ENCODE measurements at places on chromosomes 16 and 17. TPM values are rescaled to one million over a fixed set of nuclear protein-coding genes. Genes with fewer than 3 reads are reported as not detected.

DNA sequence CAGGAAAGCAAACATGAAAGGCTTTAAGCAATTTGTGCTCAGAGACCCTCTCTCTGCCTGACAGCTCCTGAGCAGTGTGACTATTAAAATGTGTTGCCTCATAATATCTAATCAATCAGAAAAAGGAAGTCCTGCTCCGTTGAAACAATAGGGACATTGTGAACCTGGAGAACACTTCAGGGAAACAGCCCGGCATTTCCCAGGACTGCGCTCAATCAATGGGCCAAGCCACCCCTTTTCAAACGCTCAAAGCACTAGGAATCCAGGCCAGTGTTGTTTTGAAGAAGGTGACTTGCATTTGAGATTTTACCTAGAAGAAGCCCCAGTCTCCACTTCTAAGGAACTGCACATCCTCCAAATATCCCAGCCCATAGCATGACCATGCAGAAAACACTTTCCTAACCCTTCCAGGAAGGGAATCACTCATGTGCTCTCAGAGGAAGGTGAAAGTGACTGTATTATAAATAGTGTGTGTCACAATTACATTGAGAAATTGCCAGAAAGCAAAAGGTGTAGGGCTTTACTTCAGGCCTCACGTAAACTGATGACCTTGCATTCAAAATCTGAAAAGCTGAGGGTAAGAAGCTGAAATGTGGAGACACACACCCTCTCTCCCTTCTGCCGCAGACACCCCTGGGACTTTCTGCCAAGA is 19.4 kb downstream of the CDRT4 start:
- no peak for DNase-seq

DNA sequence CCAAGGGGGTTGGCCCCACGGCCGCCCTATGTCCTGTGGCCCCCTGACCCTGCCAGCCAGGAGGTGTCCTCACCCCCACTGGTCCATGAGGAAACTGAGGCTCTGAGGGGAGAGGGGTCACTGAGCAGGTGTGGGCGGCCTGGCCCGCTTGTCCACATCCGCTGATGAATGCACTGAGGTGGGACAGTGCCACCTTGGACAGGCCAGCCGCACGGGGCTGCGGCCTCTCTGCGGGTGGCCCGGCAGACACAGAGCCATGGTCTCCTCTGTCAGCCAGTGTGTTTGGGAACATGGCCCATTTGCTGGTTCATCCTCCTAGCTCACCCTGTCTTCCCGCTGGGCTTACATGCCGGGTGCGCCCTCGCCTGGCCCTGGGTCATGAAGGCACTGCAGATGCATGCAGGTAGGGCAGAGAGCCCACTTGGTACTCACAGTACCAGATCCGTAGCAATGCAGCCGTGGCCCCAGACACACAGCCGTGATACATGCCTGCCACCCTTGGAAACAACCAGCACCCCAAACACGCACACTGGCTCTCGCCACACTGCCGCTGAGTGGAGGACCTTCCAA is 93.9 kb downstream of the ENGASE start:
- no peak for DNase-seq

- DNase-seq, result no peak
These were observed 17.1 kb downstream of the MPP2 start for GRCh38 chr17:43890240-43890639.

DNA sequence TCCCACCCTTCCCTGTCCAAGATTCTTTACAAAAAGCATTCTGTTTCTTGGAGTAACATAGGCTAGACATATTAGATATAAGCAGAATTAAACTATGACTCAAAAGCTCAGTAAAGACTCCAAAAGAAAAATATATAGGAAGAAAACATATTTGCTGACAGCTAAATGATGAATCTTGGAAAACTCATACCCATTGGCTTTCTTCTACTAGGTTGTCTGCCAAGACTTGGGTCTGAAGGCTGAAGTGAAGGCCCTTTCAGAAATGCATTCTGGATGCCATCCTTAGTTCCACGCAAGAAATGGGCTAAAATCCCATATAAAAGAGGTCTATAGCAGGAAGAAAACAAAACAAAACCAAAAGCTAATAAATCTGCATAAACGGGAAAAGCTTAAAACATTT is 15.1 kb downstream of the CEP20 start:
- DNase-seq, result no peak

DNA sequence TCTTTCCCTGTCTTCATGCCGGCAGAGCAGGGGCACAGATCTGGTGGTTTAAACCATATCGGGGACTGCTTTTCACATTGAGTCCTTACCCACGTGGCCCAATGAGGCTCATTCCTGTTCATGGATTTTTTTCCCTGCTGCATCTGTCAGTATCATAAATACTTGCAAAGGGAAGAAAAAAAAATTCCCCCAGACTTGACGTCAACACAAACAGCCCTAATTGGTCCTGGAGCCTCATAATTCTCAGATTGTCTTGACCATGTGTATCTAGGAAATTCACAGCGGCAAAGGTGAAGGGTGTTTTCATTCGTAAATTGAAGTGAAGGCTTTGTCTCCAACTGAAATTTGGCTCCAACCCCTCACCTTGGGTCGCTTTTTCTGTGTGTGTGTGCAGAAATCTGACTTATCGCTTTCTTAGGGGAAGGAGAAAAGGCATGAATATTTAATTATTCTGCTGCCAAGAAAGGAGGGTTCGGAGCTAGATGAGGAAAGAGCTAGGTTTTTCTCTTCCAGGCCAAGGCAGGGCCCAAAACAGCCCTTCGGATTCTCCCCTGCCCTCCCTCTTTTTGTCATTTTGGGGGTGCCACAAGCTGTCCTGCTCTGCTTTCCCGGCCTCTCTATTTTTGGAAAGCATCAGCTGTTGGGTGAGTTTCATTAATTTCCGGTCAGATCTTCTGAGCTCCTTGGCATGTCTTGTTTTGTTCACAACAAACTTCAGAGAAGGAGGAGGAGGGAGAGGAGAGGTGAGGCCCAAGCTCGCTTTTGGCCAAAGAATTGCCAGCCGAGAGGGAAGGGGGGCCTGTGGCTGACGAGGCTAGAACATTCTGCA is 17.8 kb upstream of the CIBAR2 start:
- DNase-seq, result no peak

DNA sequence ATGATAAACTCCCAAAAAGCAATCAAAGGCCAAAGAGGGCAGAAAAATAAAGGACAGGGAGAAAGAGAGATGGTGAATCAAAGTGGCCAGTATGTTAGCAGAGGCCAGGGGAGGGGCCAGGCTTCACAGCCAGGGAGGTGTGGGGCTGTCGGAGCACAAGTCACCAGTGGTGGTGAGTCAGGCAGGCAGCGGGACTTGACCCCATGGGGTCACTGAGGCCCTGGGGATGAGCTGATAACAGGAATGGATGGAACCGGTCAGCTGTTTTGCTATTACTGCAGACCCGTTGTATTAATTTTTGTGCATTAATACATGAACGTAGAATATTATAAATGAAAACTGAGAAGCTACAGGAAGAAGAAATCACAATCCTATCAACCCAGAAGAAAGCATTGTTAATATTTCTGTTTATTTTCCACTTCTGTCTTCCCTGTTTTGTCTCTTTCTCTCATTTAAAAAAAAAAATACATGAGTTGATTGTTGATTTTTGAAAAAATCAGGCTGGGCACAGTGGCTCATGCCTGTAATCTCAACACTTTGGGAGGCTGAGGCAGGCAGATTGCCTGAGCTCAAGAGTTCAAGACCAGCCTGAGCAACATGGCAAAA is 106.9 kb downstream of the SOCS1 start:
- no peak for DNase-seq

- DNase-seq, result no peak
These were observed 9.7 kb downstream of the RPA1 start for GRCh38 chr17:1839516-1839915.

GRCh38 chr16:887846-888245 is 82.9 kb downstream of the LMF1 start:
- no peak for DNase-seq

GRCh38 chr16:46900455-46901235 is 16.5 kb downstream of the GPT2 start:
- DNase-seq, result no peak

GRCh38 chr16:10228779-10229178 is 46.6 kb upstream of the GRIN2A start:
- DNase-seq, result no peak

GRCh38 chr16:50517450-50518252 is 30.5 kb upstream of the NKD1 start:
- peak; percentile 47 for DNase-seq

GRCh38 chr16:83806731-83807130 is 1.0 kb upstream of the HSBP1 start:
- DNase-seq, result no peak

- no peak for DNase-seq
These were observed 16.4 kb downstream of the TELO2 start for GRCh38 chr16:1509307-1510221.

- DNase-seq, result no peak
These were observed 11.2 kb upstream of the HELZ start for GRCh38 chr17:67256075-67256732.

DNA sequence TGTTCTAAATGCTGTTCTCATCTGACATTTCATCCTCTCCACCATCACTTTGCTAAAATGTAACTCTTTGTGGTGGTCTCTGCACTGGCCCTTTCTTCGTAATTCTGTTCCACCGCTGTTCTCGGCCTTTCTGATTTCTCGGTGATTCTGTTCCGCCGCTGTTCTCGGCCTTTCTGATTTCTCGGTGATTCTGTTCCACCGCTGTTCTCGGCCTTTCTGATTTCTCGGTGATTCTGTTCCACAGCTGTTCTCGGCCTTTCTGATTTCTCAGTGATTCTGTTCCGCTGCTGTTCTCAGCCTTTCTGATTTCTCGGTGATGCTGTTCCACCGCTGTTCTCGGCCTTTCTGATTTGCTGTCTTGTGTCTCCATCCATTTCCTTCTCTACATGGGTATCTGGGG is 12.3 kb downstream of the FOXF1 start:
- DNase-seq, result no peak

DNA sequence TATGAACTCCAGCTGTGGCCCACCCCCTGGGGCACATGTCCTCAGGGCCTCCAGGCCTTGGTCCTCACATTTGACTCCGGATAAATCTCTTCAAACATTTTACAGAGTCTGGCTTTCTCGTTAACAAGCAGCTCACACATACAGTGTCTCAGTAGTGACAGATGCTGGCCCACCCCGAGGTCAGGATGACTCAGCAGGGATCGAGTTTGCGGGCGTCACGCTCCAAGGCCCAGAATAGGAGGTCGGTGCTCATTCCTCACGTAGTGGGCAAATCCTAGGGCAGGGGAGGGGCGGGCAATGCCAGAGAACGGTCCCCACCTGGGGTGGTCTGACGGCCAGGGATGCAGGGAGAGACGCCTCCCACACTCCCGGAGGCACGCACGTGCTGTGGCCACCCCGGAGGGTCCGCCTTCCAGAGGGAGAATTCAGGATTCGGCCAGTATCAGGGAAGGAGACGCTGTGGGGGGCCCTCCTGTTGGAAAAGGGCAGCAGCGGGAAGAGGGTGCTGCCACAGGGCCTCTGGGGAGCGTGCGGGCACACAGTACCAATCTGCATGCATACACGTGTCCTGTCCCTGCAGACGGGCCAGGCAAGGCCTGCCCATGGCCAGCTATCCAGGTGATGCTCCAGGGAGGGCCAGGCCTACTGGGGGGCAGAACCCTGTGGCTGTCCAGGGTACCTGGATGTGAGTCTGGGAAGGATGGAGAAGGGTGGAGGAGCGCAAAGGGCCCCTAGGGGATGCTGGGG is 8.6 kb downstream of the SLC7A5 start:
- no peak for DNase-seq

- no peak for DNase-seq
These were observed 113.3 kb downstream of the FTO start for GRCh38 chr16:53817117-53817755.

DNA sequence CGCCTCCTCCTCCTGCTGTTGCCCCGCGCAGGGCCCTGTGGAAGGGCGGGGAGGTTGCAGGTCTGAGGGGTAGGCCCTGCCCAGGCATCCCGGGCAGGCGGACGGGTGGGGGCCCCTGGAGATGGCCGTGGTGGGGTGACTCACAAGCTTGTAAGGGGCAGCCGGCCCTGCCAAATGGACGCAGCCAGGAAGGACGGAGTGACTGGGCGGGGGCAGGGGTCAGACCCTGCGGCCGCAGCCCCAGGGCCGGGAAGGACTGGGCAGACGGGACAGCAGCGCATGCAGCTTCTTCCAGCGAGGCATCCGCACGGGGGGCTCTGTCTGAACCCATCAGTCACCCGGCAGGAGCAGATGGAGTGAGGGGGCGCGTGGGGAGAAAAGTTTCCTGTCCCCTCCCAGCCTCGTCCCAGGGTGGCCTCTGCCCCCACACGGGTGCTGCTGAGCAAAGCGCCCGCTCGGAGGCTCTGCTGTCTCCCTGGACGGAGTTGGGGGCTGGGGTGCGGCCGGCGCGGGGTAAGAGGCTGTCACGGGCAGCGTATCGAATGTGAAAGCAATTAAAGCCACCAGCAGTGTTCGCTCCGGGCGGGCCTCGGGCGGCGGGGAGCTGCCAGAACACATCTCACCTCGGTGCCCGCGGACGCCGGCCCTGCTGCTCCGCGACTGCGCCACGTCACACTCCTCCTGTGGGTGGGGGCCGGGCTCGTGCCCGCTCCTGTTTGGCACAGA is 5.4 kb upstream of the PRR35 start:
- DNase-seq, result no peak

DNA sequence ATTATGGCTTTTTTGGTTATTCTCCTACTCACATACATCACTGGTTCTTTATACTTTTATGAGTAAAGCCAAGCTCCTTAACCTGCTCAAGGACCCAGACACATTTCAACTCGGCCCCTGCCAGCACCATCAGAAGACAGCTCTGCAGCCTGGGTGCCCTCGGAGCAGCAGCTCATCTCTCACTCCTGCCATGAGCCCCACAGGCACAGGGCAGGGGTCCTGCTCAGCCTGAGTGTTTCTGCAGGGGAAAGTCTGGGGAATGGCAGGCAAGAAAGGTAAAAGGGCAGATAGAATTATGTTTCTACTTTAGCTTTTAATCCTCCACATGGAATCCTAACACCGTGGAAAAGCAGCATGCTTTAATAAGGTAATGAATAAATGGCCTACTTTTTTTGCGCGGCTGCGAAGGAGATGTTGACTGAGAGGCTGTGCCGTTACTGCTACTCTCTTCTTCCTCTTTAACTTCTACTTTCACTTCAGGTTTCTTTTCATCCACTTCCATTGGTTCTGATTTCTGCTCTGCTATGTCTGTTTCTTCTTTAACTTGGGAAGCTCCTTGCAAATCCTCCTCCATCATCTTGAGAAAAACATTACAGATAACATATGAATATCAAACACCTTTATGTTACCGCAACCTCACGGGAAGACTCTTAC is 50.1 kb upstream of the TRAP1 start:
- DNase-seq, result no peak

IRX5 gene
- 29.1 TPM for total RNA-seq

TBX4 gene
- total RNA-seq, result 0.45 TPM

CACNA1G gene
- 1.9 TPM for total RNA-seq

HS3ST3B1 gene
- total RNA-seq, result 6.6 TPM

CUEDC1 gene
- 29.8 TPM for total RNA-seq

ITGAL gene
- total RNA-seq, result 0.33 TPM

GUCY2D gene
- total RNA-seq, result 0.29 TPM

OTOP2 gene
- total RNA-seq, result not detected

CIAO3 gene
- 44.5 TPM for total RNA-seq

LRRC36 gene
- 0.38 TPM for total RNA-seq
